Activated CD4-positive, alpha-beta T cell treated with anti-CD3 and anti-CD28 coated beads, Interleukin-2, amount 50 U/mL, for 48 hours (primary cell): ENCODE measurements at places on chromosomes 11 and 22.
A peak's percentile ranks its signal among the peaks of the same experiment; 100 is the strongest.

DNA sequence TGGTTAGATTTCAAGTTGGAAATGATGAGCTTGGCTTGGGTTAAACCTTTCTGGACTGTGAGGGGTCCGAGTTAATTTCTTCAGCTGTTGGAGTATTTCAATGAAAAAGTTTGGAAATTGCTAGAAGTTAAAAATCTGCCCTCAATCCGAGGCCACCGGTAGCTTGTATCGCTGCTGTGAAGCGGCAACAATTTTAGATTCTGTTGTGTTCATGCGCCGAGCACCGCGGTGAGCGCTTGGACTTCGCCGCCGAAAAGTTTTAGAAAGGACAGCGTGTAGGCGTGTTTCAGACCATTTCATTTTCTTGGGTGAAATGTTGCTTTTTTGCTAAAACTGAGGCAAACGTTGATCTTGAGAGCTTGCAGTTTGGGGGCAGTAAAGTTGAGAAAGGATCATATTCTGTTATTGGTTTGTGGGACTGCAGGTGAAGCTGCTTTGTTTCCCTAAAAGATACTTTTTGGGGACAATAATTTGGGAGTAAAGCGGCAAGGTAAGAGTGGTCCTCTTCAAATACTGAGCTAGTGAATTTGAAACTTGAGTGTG is 928 bp downstream of the FBXO7 start:
- peak; percentile 19 for DNase-seq

DNA sequence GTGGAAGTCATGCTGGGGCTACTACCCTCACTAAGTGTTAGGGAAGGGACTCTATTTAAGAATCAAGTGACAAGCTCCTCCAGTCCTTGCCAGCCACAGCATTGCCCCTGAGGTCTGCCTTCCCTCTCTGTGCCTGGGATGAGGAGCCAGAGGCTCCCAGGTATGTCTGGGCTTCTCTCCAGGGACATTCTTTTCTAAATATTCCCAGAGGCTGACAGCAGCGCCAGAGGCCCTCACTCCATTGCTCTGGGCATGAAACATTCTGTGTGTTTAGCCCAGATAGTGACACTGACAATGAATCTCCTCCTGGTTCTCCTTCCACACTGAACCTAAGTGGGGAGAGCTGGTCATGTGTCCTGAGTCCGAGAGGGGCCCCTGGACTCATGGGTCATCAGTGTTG is 2.2 kb downstream of the OR51E1 start:
- no peak for DNase-seq

DNA sequence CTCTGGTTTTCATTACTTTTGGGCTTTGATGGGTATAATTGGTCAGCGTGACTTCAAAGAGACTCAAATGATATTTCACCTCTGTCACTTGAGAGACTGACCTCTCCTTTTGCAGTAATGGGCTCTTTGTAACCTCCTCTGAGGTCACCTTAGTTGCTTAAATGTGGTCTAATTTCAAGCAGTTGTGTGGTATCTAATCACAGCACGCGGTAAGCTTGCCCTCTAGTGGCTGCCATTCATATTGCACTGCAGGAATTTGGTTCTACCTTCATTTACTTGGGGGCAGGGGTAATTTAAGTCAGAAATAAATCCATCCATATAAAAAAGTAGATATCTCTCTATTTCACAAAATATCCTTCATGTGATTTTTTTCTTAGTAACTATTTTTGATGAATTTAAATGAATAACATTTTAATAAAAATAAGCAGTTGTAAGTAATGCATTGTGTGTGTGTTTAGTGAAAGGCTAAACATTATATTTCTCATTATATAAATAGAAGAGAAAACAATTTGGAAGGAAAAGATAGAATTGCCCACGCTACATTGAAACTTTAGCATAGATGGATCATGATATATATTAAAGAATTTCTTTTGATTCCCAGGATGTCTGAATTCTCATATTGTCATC is 55.0 kb upstream of the ANO3 start:
- peak; percentile 24 for DNase-seq

DNA sequence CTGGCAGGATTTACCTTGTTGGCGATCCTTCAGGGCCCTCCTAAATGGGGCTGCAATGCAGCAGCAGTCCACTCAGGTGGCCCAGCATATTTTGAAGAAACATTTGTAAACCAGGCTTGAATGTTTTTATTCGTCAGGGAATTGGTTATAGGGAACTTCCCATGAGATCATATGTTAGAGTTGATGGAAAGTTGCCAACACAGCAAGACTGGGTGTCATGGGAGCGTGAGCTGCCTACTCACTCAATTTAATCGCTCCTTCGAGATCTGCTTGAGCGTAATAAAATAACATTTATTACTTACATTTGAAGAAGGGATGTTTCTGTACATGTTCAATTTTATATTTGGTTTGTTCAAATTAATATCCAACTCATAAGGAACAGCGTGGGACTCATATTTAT is 19.4 kb downstream of the OR2AT4 start:
- no peak for DNase-seq

- DNase-seq = no peak
Observed at GRCh38 chr11:105158436-105158835, 18.9 kb upstream of the CARD18 start.

- DNase-seq = no peak
Observed at GRCh38 chr22:26235792-26236487, 66.7 kb downstream of the SEZ6L start.

- no peak for DNase-seq
Observed at GRCh38 chr11:61910187-61911127, 6.9 kb downstream of the RAB3IL1 start.

GRCh38 chr11:10899121-10899830 is 41.4 kb upstream of the ZBED5 start:
- peak; percentile 10 for DNase-seq

DNA sequence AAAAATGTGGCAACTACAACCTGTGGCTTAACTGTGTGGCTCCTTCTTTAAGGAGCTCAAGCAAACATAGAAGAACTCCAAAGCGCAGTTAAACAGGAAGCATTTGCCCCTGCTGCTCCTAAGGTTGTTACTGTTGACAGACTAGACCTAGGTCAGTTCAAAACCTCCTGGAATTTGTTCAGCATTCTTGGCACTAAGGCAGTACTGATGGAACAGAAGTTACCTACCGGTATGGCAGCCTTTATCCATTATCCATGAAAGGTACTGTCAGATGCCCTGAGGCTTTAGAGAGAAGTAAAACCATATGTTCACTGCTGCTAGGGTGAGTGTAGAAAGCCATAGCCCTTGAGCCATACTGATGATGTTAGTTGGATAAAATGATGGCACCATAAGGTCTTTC is 916.5 kb upstream of the FAT3 start:
- no peak for DNase-seq

DNA sequence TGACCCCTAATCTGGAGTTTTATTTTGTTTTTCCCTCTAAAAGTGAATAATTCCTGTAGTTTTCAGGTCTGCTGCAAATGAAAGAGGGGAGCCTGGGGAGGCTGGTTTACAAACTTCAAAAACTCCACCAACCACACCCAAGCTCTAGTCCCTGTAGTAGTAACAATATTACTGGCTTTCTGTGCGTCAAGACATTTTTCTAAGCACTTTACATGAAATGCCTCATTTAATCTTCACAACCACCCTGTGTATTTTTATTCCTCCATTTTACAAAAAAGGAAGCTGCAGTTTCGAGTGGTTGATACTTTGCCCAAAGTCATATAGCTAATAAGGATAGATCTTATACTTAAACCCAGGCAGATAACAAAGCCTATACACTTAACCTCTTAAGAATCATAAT is 23.5 kb downstream of the CTNND1 start:
- DNase-seq = no peak

GRCh38 chr22:44107340-44107739 is 73.4 kb upstream of the PARVG start:
- peak; percentile 22 for DNase-seq

DNA sequence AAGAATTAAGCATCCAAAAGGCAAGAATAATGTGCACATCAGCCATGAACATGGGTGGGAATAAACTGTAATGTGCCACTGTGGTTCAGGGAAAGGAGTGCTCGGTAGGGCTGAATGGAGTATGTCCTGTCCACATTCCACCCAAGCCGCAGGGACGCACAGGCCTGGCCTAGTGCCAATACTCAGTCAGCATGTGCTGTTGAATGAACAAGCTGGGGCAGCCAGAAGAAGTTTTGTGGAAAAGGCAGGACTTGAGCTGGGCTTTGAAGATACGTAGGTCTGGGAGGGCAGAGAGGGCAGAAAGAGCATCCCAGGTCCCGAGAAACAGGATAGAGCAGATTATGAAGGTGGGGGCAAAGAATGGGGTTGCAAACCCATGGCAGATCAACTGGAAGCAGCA is 60.0 kb upstream of the PLET1 start:
- no peak for DNase-seq

DNA sequence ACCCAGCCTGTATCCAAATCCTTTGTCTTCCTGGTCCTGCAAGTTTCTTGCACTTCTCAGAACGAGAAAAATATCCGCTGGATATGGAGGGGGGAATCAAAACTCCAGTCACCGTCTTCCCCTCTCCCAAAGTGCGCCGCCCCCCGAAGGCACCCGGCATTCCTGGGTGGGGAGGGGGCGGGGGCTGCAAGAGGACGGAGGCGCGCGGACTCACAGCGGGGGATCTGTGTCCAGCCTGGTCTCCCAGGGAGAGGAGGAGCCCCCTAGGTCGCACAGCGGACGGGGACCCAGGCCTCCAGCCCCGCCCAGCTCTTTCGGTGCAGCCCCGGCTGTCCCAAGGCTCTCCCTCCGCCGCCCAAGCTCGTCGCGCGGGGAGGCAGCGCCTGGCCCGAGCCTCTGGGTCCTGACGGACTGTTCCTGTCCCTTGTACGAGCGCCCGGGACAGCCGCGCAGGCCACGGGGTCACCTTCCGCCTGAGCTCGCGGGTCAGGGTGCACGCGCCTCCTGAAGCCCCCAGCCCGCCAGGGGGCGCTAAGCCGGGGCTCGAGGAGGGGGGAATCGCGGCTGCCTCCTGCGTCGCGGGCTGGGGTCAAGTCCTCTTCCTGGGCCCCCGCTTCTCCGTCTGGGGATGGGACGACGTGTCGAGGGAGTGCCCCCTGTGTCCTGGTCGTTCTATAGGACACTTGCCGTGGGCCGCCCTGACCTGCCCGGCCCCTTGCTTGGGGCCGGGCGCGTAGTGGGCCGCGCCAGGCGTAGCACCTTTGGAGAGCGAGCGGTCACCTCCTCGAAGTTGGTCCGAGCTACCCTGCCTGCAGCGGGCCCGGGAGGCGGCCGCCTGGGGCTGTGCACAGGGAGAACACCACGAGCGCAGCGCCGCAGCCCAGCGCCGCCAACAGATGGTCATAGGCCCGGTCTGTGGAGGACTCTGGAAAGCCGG is 2.4 kb upstream of the WNT11 start:
- peak; percentile 84 for DNase-seq

DNA sequence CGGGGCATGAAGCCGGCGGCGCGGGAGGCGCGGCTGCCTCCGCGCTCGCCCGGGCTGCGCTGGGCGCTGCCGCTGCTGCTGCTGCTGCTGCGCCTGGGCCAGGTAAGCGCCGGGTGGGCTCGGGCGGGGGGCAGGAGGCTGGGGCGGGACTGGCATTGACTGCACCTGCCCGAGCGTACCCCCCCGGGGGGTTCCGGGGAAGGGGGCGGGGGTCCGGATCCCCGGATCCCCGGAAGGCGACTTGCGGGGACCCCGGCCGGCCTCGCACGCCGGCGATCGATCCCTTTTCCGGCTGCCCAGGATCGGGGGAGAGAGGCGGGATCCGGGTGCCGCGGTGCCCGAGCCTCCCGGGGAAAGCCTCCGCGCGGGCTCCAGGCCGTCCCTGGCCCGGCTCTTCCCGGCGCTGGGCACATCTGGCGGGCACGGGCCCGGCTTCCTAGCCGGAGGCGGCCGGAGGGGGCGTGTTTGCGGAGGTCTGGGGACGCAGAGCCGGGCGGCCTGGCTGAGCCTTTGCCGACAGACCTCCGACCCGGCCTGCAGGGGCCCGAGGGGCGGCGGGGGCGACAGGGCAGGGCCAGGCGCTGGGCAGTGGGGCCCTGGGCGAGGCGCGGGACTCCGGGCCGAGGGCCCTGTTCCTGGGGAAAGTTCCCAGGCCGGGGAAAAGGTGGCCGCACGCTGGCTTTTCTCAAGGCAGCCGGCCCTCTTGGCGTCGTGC is 705 bp downstream of the PTPRJ start:
- peak; percentile 49 for DNase-seq

- no peak for DNase-seq
Observed at GRCh38 chr11:103529181-103529684, 420.0 kb downstream of the DYNC2H1 start.

- DNase-seq = no peak
Observed at GRCh38 chr11:59574467-59574866, 41.1 kb downstream of the OSBP start.

DNA sequence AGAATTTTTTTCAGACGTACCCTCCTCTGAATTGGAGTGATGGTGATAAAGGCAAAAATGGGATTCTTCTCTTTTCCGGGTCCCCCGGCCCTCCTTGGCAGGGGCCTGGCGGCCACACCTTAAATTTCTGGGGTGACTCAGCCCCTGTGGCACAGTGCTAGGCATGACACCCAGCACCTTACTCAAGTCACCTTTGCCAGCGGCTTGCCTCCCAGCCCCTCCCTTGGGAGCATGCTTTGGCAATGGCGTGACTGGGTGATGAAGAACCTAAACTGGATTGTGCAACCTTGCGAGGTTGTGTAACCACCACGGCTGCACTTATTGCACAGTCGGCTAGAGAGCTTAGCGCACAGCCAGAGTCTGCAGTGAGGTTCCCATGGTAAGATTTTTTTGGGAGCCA is 16.2 kb upstream of the LDLRAD3 start:
- DNase-seq = no peak

GRCh38 chr11:67291481-67292381 is 2.6 kb downstream of the ANKRD13D start:
- DNase-seq = no peak

GRCh38 chr11:19814421-19814820 is 101.8 kb downstream of the NAV2 start:
- DNase-seq = no peak

GRCh38 chr11:69912161-69912910 is 93.1 kb upstream of the FGF3 start:
- DNase-seq = no peak

- DNase-seq = no peak
Observed at GRCh38 chr11:124876818-124877630, 11.8 kb downstream of the ROBO3 start.
